ENCODE measurements at places on chromosomes 4 and X. TPM values are rescaled to one million over a fixed set of nuclear protein-coding genes. Genes with fewer than 3 reads are reported as not detected.

Gene ALB
- polyA plus RNA-seq = 0.37 TPM

DNA sequence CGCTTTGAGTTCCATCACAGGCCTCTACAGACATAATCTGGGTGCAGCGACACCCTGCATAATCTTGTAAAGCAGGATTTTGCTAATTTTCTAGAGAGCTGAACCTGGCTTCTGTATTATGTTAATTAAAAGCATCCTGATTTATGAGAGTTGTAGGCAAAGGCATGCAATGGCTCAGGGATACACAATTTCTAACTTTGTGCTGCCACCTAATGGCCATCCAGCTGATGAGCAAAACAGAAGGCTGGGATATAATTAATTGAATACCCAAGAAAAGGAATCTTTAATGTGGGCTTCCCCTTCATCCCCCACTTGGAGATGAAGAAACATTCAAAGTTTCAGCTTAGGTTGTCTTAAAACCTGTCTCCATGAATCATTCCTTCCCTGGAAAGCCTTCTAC is 78.1 kb downstream of the BMP15 start:
- no peak for DNase-seq

- DNase-seq = no peak
Observed at GRCh38 chr4:150581641-150582051, 305 bp upstream of the MAB21L2 start.

Gene KIT
- polyA plus RNA-seq = 12.2 TPM

DNA sequence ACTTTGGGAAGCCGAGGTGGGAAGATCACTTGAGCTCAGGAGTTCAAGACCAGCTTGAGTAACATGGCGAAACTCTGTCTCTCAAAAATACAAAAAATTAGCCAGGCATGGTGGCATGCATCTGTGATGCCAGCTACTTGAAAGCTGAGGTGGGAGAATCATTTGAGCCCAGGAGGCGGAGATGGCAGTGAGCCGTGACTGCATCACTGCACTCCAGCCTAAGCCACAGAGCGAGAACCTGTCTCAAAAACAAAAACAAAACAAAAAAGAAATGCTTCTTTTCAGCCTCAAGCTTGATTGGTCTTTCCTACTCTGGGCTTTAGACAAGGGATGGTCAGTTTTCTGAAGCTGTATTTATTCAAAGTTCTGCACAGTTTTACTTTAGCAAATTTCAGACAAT is 15.8 kb upstream of the DHRSX start:
- DNase-seq = no peak

Gene ADGRG4
- polyA plus RNA-seq = 0.05 TPM

DNA sequence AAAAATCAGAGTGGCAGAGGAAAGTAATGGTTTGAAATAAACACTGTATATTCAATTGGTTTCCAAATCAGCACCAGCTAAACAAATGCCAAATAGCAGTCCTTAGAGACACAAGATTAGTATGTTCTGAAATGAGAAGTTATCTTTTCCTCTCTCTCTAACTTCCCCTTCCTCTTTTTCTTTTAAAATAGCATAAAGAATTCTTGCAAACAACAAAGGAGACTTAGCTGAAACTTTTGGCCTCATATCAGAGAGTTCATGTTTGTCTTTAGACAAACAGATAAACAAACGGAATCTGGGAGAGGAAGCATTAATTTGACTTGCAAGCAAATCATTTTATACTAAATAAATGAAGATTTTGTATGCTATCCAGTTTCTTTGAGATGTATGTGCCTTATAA is 399.0 kb downstream of the GBA3 start:
- DNase-seq = no peak

Gene PAGE5
- not detected for polyA plus RNA-seq

- DNase-seq = no peak
Observed at GRCh38 chr4:184812651-184813181, 13.1 kb downstream of the ACSL1 start.
